ENCODE measurements at places on chromosomes 13 and 19. TPM values are rescaled to one million over a fixed set of nuclear protein-coding genes. Genes with fewer than 3 reads are reported as not detected.

CLDN10 gene
- total RNA-seq: not detected

ZNF274 gene
- total RNA-seq: 34.6 TPM

GRCh38 chr19:38455031-38455430, 21.5 kb downstream of the RYR1 start:
- H3K4me1 ChIP-seq: no peaks in the 10 kb centered on the region
- H3K27me3 ChIP-seq: no peaks in the 10 kb centered on the region
- no peak overlapping the region for H3K4me3 ChIP-seq

GRCh38 chr13:96999091-96999490, 4.8 kb upstream of the OXGR1 start:
- no peak for DNase-seq
- no peak overlapping the region for H3K4me3 ChIP-seq
- H3K27me3 ChIP-seq: peaks cover 6% of the 10 kb centered on the region
- H3K4me1 ChIP-seq: no peaks in the 10 kb centered on the region
- no peaks in the 10 kb centered on the region for H3K36me3 ChIP-seq

DNA sequence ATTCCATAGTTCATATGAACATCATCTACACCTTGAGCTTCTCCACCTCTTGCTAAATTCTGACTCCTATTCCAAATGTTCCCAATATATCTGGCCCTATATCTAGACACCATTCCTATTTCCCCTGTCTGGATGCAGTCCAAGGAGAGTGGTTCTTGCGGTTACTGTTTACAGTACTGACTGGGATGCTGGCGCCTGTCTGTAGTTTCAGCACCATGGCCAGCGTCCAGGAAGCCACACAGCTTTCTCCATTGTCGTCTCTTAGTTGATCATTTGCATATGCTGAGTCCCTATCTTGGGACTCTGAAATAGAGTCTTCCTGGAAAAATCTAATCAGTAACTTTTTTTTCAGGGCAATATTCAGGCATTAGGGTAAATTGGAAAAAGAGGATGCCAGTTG, 14.9 kb downstream of the LAIR2 start:
- H3K27ac ChIP-seq: no peak overlapping the region
- H3K27me3 ChIP-seq: no peaks in the 10 kb centered on the region
- no peaks in the 10 kb centered on the region for H3K36me3 ChIP-seq
- no peak overlapping the region for H3K4me3 ChIP-seq
- no peaks in the 10 kb centered on the region for H3K4me1 ChIP-seq

CYP2A6 gene
- 11.6 TPM for total RNA-seq

- no peak overlapping the region for H3K4me3 ChIP-seq
- DNase-seq: no peak
- peaks cover 40% of the 10 kb centered on the region for H3K4me1 ChIP-seq
- H3K36me3 ChIP-seq: no peaks in the 10 kb centered on the region
- no peaks in the 10 kb centered on the region for H3K27me3 ChIP-seq
- peak overlapping the region; percentile 71 for H3K27ac ChIP-seq
Measured at GRCh38 chr13:41609828-41610227, 152.5 kb downstream of the RGCC start.

FLT1 gene
- total RNA-seq: 36.5 TPM

NUFIP1 gene
- 0.78 TPM for total RNA-seq

DNA sequence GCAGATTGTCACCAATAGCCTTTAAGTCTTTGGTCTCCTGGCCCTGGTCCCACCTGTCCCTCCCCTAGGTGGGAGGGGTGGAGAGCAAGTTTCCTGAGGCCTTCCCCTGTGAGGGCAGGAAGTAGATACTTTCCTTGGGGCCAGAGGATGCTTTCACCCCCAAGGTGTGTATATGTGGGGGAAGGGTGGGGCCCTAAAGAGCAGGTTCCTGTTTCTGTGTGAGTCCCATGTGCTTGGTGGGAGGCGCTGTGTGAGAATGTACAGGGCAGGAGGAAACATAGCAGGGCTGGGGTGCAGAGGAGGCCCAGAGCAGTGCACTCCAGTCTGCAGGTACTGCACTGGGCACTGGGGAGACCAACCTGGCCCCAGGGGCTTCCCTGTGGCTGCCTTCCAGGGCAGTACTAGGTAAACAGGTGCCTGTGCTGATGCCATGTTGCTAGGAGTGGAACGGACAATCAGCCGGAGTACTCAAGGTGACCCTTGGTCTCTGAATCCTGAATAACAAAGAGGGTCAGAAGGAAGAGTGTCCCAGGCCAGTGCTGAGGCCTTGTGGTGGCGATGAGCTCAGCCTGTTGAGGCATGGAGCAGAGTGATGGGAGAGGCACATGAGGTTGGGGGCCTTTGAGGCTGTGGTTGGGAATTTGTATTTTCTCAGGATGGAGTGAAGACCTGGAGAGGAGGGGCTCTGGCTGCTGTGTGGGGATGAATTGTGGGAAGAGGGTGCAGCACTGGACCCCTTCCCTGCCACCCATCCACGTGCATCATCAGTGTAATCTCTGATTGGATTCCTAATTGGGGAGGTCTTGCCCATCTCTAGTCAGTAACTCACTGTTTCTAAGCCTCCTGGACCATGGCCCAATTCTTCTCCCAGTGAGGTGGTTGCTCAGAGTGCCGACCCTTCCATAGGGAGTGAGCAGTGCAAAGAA, 5.1 kb downstream of the EGLN2 start:
- H3K27me3 ChIP-seq: no peaks in the 10 kb centered on the region
- peak overlapping the region; percentile 99 for H3K27ac ChIP-seq
- peaks cover 39% of the 10 kb centered on the region for H3K36me3 ChIP-seq
- DNase-seq: peak; percentile 91
- H3K4me3 ChIP-seq: peak overlapping the region; percentile 16

- no peak for DNase-seq
- no peak overlapping the region for H3K27ac ChIP-seq
- H3K4me3 ChIP-seq: no peak overlapping the region
- no peaks in the 10 kb centered on the region for H3K4me1 ChIP-seq
- no peaks in the 10 kb centered on the region for H3K36me3 ChIP-seq
Measured at GRCh38 chr13:21208652-21209154, 32.2 kb downstream of the MRPL57 start.

ZNF235 gene
- 10.0 TPM for total RNA-seq

DNA sequence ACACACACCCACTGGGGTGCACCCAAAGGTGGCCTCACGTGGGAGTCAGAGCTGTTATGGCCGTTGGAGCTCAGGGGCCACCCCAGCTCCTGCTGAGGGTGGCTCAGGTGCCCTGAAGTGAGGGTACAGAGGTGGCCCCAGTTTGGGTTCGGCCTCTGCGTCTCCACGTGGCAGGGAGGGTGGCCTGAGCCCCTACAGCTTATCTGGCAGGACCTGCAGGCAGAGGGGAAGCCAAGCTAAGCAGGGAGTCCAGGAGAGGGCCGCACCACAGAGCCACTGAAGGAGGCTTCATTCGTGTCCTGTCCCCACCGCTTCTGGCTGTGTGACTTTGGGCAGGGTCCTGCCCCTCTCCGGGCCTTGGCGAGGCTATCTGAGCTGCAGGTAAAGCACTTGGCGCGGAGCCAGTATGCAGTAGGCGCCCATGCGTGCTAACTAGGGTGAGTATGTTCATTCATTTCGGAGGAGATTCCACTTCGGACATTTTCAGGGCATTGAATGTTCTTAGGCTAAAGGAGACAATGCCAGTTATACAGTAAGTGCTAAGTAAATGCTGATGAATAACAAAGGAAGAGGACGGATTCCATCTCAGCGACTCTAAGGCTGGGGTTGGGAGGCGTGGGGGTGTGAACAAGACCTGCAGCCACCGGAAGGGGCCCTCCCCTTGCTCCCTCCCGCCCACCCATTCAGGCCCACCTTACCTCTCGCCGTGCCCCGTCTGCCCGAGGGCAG, 4.9 kb downstream of the REX1BD start:
- peak overlapping the region; percentile 42 for H3K4me3 ChIP-seq
- DNase-seq: peak; percentile 36
- H3K27ac ChIP-seq: peak overlapping the region; percentile 60
- H3K27me3 ChIP-seq: no peaks in the 10 kb centered on the region

- H3K27me3 ChIP-seq: no peaks in the 10 kb centered on the region
- peak; percentile 89 for DNase-seq
- H3K4me3 ChIP-seq: peak overlapping the region; percentile 46
- peaks cover 50% of the 10 kb centered on the region for H3K4me1 ChIP-seq
Measured at GRCh38 chr19:18433735-18434398, 4.1 kb downstream of the ISYNA1 start.

DNA sequence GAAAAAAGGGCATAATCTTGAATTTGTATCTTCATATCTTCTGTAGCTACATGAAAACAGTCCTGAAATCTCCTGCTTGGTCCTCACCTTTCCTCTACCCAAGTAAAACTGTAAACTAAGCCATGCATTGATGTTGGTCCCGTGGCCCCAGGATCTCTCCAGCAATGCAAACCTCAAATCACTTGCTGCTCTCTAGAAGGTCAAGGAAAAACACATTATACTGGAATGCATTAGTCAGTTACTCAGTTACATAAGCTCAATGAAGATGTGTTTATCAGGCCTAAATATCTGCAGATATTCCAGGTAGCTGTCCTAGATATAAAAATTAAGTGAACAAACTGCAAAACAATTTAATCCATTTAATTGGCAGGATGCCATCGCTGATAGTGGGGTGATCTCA, 261.8 kb downstream of the ABCC4 start:
- H3K4me1 ChIP-seq: no peaks in the 10 kb centered on the region
- no peaks in the 10 kb centered on the region for H3K27me3 ChIP-seq
- H3K36me3 ChIP-seq: peaks cover 4% of the 10 kb centered on the region
- H3K4me3 ChIP-seq: no peak overlapping the region

TICAM1 gene
- total RNA-seq: 9.0 TPM

CCDC9 gene
- total RNA-seq: 24.2 TPM

MYH14 gene
- 351 TPM for total RNA-seq

GRCh38 chr19:18319591-18320135, 3.2 kb downstream of the LSM4 start:
- H3K4me3 ChIP-seq: no peak overlapping the region
- no peaks in the 10 kb centered on the region for H3K27me3 ChIP-seq
- H3K4me1 ChIP-seq: peaks cover 66% of the 10 kb centered on the region
- H3K36me3 ChIP-seq: no peaks in the 10 kb centered on the region

DNA sequence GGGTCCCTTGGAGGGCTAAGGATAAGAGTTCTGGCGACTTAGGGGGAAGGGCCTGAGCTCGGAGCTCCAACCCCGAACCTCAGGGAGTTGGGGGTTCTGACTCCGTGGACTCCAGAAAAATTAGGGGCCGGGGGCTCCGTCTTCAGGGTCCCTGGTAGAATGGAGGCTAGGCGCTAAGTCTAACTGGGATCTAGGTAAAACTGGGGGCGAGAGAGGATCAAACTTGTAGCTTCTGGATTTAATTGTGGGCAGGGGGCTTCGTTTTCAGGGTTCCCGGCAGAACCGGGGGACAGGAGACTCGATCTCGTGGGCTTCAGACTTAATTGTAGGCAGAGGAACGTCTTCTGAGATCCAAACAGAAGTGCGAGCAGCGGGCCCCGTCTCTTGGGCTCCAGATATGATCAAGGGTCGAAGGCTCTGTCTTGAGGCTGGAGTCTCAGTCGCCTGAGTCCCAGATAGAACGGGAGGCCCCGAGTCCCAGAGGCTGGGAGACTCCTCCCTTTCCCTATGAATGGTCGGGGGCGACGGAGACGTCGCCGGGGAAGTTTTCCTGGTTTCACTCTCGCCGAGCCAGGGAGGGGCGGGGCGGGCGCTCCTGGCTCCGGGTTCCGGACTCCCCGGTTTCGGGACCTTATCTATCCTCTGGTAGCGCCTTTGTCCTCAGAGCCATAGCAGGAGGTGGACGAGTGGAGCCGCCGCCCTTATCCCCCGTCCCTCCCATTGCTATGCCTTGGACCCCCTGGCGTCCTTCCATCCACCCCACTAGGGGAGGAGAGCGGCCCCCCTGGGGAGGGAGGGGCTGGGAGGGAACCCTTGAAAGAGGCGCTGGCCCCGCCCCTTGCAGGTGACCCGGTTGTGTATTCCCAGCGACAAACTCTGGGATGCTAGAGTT, 1.3 kb downstream of the NECTIN2 start:
- peaks cover 49% of the 10 kb centered on the region for H3K4me1 ChIP-seq
- peak overlapping the region; percentile 98 for H3K27ac ChIP-seq
- peak; percentile 90 for DNase-seq
- peak overlapping the region; percentile 89 for H3K4me3 ChIP-seq
- no peaks in the 10 kb centered on the region for H3K36me3 ChIP-seq
- no peaks in the 10 kb centered on the region for H3K27me3 ChIP-seq

SSC5D gene
- total RNA-seq: 6.3 TPM

DNA sequence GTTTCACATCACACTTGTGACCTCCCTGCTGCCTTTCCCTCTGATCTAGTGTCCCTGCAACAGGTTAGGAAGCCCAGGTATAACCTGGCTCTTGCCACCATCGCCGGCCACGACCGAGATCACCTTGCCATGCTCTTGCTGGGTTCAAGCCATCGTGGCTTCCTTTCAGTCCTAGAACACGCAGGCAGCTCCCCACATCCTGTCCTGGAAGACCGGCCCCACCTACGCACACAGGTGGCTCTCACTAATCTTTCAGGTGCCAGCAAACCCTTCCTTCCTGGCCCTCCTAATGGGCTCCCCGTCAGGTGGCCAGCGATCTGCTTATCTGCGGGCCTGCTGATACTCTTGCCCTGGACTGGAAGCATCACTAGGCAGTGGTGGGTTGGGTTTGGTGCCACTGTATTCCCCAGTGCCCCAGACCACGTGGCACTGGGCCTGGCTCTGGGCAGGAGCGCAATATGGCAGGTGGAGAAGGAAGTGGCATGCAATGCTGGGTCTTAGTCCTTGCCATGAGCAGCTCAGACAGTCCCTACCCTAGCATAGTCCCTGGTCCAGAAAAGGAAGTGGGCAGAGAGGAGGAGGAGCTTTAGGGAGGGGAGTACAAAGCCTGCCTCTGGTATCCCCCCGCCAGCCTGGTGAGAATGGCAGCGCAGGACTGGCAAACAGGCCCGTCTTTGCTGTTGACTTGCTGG, 11.8 kb downstream of the PPP1R37 start:
- H3K4me1 ChIP-seq: peaks cover 17% of the 10 kb centered on the region
- no peak overlapping the region for H3K4me3 ChIP-seq
- H3K36me3 ChIP-seq: no peaks in the 10 kb centered on the region
- H3K27me3 ChIP-seq: no peaks in the 10 kb centered on the region

DNA sequence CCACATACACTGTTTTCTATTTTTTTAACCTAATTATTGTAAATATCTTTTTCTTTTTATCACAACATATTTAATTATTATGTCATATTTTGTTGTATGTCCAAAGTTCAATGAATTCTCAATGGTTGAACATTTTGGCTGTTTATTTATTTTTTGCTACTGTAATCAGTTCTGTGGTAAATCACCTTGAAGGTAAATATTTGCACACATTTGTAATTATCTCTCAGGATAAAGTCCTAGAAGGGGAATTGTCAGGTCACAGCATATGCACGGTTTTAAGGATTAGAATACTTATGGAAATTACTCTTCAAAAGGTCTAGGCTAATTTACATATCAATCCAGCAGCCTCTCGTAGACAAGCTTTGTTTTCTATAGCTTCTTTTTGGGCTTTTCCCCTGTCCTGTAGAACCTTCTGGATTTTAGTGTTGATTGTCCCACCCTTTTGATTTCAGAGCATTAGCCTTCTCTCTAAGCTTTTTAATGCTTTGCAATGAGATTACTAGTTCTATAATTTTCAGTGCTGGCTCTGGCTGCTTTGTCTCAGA, 362.6 kb downstream of the KCNRG start:
- DNase-seq: no peak
- no peak overlapping the region for H3K4me3 ChIP-seq
- H3K27me3 ChIP-seq: no peaks in the 10 kb centered on the region
- H3K36me3 ChIP-seq: no peaks in the 10 kb centered on the region
- no peaks in the 10 kb centered on the region for H3K4me1 ChIP-seq

ZNF766 gene
- 4.0 TPM for total RNA-seq

PIK3R2 gene
- total RNA-seq: 30.5 TPM

All from upper lobe of left lung (tissue), 6 donors.